ENCODE measurements at places on chromosomes 3 and 15.

GRCh38 chr3:151015767-151016477 lies 43.4 kb upstream of the CLRN1 start:
- no peak for DNase-seq

GRCh38 chr3:182487143-182487542 lies 306.2 kb upstream of the ATP11B start:
- DNase-seq, result no peak

DNA sequence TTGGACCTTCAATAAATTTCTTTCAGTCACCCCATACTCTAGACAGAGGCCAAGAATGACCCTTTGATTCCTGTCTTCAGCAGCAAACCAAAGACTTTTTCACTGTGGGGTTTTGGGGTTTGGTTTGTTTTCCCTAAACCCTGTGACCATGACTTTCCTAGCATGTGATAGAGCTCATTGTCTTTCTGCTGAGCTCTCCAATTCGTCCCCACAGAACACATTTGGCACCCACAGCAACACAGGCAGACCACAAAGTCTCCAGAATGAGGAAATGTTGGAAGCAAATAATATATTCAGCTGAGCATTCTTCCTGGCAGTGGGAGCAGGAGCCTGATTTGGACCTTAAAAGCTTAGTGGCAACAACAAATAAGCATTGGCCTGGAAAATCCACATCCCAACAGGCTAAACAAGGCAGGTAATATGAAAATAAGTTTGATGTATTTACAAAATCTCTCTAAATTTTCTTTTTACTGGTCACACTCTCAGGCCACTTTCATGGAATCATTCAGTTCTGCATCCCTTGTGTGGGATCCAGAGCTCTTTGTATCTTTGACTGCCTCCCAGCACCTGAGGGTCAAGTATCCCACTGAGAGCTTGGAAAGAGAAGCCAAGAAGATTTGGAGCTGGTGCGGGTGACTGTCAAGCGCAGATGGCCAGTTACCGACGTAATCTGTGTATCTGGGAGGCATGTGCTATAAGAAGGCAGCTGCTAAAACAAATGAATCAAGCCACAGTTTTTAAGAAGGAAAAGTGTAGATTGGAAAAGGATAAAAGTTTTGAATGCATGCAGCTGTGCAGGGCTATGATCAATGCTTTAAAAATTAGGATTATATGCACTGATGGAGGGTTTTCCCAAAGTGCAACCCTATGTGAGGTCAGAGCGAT lies 36.5 kb upstream of the CPB1 start:
- peak; percentile 54 for DNase-seq

DNA sequence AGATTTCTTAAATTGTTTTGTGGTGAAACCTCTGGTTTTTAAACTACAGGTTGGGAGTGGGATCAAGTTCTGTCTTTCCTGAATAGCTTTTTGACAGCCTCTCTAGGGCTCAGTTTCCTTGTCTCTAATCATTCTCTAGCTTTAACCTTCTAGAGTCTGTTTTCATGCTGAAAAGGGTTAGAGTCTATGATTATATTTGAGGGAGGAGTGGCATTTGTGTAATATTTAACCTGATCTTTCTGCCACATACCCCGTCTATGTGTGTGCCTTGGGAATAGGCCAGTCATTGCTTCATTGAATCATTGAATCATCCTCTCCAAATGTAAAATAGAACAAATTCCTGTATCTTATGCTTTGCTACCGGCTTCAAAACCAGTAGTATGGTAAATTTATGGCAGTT lies 204.9 kb downstream of the KLHL25 start:
- DNase-seq, result no peak

DNA sequence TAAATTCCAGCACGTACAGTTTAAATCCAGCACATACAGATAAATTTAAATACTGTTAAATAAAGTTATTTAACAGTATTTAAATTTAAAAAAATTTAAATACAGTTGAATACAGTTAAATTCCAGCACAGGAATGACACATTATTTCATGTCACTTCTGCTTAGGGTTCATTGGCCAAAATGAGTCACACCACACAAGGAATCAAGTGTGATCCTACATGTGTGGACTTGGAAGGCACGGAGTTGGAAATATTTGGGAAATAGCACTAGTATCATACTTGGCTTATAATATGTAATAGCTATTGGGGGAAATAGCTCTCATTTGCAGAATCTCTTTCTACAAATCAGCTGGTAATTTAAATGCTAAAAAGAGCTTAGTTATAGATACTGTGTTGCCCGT lies 10.6 kb downstream of the RAB7A start:
- no peak for DNase-seq

DNA sequence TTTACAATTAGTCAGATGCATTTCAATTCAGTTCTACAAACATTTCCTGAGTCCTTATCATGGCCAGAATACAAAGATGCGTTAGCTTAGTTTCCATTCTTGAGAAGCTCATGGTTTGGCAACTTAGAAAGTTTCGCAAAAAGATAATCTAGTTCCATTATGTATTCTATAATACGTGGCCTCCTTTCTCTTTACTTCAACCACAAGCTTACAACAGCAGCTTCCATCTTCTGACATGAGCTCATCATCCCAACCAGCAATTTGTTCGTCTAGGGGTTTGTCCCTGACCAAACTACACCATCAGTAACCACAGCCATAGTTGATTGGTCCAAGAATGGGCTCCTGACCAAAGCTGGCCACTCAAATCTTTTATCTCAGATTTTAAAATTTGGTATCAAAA lies 267.6 kb upstream of the TBC1D5 start:
- no peak for DNase-seq

GRCh38 chr3:23805210-23805632 lies 534 bp upstream of the UBE2E1 start:
- no peak for DNase-seq

DNA sequence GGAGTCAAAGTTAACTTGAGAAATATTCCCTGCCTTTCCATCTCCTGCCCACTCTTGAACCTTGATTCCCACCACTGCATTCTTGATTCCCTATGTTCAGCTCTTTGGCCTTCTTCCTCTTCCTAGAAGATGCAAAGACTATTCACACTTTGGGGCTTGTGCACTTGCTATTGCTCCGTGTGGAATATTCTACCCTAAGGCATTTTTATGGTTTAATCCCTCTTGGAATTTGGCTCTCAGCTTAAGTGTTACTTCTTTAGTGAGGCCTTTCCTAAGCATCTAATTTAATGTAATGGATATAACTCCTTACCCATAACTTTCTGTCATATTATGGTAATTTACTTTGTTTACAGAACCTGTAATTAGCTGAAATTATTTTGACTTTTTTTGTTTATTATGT lies 318.9 kb upstream of the COL8A1 start:
- no peak for DNase-seq

GRCh38 chr15:89749951-89750559 lies 994 bp downstream of the MESP1 start:
- no peak for DNase-seq

DNA sequence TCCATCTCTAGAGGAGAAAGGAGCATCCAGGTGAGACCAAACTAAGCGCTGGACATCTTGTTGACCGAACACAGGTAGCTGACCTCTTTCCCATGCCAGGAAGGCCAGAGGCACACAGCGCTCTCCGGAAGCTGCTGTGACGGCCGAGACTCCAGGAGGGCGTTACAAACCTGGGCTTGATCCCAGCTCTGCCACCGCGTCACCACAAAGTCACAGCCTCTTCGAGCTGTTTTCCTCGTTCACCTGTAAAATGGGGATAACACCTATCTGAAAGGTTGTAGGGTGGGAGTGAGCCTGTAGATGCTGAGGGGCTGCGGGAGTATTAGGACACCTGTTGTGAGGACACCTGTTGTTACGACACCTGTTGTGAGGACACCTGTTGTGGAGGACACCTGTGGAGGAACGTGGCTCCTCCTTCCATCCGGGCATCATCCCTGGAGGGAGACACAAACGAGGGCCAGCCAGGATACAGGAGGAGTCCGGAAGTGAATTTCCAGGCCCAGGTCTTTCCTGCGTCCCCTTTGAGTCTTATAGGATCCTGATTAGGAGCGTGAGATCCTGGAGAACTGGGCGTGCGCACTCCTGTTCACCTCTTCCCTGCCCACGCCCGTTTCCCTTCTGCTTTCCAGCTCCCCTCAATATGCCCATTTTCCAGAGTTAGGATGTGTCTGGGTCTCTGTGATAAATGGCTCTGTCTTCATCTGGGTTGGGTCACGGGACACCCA lies 2.3 kb upstream of the MUC4 start:
- no peak for DNase-seq

- no peak for DNase-seq
Observed at GRCh38 chr15:36831125-36831903, 251.9 kb downstream of the CDIN1 start.

- no peak for DNase-seq
Observed at GRCh38 chr3:124840331-124840730, 46.8 kb downstream of the ITGB5 start.

- DNase-seq, result no peak
Observed at GRCh38 chr3:101391413-101391950, 71.1 kb upstream of the IMPG2 start.

DNA sequence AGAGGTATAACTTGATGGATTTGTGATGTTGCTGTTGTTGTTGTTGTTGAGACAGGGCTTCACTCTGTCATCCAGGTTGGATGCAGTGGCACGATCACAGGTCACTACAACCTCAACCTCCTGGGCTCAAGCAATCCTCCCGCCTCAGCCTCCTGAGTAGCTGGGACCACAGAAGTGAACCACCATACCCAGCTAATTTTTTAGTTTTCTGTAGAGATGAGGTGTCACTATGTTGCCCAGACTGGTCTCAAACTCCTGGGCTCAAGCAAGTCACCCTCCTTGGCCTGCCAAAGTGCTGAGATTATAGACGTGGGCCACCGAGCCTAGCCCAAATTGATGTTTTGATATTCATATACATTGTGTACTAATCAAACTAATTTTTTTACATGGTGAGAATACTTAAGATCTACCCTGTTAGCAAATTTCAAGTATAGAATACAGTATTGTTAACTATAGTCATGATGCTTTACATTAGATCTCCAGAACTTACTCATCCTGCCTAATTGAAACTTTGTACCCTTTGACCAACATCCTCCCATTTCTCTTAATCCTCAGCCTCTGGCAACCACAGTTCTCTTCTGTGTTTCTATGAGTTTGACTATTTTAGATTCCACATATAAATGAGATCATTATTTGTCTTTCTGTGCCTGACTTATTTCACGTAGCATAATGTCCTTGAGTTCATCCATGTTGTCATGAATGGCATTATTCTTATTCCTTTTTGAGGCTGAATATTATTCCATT lies 23.2 kb downstream of the LMCD1 start:
- DNase-seq, result no peak

DNA sequence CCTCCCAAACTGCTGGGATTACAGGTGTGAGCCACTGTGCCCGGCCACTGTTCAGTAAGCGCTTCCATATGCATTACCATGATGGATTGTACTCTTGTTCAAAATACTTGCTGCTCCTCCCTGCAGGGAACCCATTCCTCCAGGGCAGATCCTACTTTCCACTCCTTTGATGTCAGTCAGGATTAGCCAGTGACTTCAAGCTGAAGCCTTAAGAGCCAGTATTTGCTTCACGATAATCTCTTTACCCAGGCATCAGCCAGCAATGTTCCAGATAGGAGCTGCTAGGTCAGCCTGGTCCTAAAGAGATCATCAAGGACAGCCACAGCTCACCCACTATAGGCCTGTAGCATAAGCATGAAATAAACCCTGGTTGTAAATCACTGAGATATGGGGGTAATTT lies 96.5 kb upstream of the UBE2E2 start:
- no peak for DNase-seq

DNA sequence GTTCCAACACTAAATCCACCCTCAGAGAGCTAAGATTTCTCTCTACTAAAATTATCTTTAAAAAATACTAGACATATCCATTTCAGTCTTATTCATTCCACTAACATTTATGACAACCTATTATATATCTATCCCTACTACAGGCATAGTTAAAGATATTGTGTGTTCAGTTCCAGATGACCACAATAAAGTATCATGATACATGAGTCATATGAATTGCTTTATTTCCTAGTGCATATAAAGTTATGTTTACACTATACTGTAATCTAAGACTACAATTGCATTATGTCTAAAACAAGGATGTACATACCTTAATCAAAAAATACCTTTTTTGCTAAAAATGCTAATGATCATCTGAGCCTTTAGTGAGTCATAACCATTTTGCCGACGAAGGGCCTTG lies 19.4 kb downstream of the SHOX2 start:
- no peak for DNase-seq

- DNase-seq, result no peak
Observed at GRCh38 chr3:17798000-17798399, 55.6 kb upstream of the TBC1D5 start.

DNA sequence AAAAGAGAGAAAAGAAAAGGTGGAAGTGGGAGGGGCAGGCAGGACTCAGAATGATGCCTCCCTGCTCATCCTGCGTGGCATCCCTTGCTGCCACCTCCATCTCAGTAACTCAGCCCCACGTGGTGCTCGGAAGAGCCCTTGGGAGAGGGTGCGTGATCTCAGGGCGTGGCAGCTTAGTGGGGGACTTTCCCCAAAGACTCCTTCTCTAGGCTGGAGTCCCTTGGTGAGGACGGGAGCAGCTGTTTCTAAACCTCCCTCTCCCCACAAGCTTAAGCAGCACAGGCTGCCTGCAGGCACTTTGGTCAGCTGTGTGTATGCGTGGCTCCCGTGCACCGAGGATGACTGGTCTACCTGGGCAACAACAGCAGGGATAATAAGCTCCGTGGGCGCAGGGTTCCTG lies 7.4 kb upstream of the ANPEP start:
- no peak for DNase-seq

- DNase-seq, result no peak
Observed at GRCh38 chr15:93417631-93418030, 328.6 kb upstream of the RGMA start.

DNA sequence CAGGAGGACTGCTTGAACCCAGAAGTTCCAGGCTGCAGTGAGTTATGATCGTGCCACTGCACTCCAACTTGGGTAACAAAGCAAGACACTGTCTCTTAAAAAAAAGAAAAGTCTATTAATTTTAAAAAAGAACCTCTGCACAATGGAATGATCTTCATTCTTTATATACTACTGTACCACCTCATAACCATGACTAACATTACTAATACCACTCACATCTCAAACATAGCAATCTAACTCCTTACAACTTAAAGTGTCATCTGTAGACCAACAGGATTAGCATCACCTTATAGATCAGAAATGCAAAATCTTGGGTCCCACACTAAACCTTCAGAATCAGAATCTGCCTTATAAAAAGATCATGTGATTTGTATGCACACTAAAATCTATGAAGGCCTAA lies 48.8 kb upstream of the MAP4 start:
- no peak for DNase-seq

- DNase-seq, result no peak
Observed at GRCh38 chr15:61081027-61081322, 148.1 kb downstream of the RORA start.

GRCh38 chr3:141477224-141477623 lies 9.6 kb upstream of the RASA2 start:
- DNase-seq, result no peak

All from caudate nucleus (tissue), 63 donors.